ENCODE measurements at places on chromosomes 3 and 15.

DNA sequence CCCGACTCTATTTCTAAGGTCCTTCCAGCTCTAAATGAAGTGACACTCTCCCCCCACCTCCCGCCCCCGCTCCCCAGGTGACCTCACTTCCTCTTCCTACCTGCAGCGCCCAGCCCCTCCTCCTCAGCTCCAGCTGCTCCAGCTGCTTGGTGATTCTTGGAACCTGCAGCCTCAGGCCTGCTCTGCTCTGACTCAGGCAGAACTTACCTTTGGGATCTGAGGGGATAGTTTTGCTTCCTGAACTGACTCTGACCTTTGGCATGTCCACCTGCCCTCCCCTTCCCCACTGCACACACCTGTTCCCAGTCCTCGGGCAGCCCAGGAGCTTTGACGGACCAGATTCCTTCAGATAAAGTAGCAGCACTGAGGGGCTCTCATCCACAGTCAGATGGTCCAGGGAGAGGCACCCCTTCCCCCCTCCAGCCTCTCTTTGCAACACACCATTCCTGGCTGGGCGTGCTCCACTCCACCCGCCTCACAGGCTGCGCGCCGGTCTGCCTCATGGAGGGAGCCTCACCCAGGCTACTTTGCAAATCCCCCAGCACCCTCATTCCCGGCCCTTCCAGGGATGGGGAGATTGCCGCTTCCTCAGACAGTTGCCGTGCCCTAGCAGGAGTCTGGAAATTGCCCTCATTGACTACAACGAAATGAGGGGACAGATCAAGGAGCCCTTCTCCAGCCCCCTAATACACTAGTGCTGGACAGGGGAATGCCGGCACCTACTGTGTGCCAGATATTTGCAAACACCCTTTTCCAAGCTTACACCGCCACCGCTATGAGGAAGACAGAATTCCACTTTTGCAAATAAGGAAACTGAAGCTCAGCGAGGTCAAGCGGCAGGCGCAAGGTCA is 692 bp upstream of the C15orf39 start:
- no peak for DNase-seq

DNA sequence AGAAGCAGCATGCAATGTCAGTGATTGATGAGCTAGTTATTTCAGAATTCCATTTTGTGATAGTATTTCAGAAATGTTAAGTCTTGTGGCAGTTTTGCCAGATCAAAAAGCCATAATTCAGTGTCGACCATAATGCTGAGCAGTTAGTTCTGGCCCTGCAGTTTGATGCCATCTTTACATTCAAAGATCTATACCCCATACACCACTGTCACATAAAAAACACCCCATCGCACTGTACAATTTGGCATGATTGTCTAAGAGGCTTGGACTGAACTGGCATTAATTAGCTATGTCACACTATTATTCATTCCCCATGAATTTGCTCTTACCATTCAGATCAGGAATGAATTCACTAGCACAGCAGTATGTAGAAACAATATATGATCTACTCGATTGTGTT is 127.7 kb upstream of the EPHA3 start:
- no peak for DNase-seq

GRCh38 chr3:13348661-13349396 is 71.3 kb downstream of the NUP210 start:
- no peak for DNase-seq

DNA sequence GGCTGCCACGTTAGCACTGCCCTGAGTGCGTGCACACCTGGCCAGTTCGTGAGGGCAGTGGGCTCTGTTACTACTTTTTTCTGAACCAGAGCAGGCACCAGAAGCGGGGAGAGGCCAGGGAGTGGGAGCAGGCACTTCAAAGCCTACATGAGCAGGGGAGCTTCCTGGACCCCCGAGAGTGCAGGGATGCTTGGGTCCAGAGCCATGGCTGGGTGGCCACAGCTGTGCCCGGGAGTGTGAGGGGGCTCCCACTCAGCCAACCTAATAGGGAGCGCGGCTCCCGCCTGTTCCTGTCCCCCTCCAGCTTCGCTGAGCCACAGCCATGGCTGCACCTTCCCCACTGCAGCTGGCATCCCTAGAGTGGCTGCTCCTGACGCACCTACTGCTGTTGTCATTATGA is 1423.3 kb downstream of the SI start:
- no peak for DNase-seq

GRCh38 chr3:187263270-187263669 is 28.3 kb downstream of the MASP1 start:
- DNase-seq: no peak

DNA sequence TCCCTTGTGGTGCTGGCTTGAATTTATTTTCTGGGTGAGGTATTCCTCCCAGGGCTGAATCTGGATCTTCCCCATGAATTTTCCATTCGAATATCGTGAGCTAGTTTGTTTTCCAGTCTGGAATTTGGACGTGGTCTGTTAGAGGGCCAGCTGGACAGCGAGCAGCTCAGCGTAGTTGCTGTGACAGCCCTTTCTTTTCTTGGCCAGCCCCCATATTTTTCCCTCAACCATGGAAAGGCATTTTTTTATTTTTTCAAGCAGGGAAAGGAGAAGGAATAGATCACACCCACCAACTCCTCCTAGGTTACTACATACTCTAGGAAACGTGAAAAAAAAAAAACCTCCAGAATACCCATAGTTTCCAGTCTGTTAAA is 152.0 kb downstream of the KLHL25 start:
- no peak for DNase-seq

DNA sequence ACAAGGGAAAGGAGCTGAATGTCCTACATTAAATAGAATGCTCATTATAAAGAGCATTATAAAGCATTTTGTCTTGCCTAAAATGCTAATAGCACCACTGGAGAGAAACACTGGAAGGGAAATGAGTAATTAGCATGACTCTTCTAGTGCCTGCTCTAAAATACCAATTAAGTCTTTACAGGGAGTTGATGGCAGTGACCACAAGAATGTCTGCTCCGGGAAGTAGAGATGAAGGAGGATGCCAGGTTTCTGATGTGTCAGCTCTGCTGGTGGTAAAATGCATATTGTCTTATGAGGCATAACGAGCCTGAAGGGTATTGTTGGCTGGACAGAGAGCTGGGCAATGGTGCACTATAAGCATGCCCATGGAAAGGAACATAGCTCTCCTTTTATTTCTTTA is 49.5 kb downstream of the MYLK start:
- no peak for DNase-seq

- no peak for DNase-seq
Measured at GRCh38 chr3:124353691-124354090, 361.8 kb upstream of the ROPN1 start.

GRCh38 chr15:71109130-71109529 is 6.1 kb upstream of the THSD4 start:
- no peak for DNase-seq

DNA sequence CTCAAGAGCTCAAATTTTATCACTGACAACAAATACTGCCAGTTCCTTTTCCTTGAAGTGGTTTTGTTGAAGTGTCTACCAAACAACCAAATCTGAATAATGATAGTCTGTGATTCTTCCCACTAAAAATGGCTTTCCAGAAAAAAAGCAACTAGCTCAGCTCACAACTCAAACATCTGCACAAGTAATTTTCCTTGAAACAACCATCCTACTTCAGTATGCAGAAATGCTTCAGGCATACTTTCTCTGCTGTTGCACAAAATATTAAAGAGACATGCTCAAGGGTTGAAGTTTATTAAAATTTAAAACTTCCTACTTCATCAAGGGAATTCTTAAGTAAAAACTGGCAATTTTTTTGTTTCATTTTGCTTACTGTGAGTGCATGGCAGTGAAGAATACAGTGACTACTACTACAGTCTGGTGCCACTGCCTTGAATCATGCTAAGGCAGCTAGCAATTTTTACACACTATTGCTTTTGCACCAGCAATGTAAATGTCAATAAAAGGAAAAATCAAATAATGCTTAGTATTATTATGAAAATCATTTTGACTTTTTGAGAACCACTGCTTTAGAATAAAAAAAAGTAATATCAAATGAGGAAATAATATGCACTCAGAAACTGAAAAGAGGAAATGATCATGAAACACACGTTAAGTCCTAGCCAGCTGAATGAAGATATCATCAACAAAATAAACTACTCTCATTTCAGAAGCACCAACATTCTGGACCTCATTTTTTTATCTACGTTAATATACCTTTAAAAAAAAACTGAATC is 33.6 kb downstream of the VPS13C start:
- no peak for DNase-seq

Measured in effector CD4-positive, alpha-beta T cell (primary cell).